Glomerular endothelial cell (primary cell): ENCODE measurements at places on chromosomes 7 and 10.

DNA sequence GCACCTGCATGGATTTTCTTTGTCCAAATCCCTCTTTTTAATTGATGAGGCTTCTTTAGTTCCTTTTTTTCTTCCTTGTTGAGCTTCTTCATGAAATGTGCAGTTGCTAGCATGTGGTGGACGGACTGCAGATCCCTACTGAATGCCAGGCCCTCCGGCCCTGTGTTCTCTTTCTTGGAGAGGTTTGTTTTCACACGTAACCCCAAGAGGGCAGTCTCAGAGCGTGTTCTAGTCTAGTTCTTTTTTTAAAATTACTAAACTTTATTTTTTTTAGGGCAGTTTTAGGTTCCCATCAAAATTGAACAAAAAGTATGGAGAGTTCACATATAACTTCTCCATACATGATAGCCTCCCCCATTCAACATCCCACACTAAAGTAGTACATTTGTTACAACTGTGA, 190.0 kb downstream of the CFTR start:
- no peak for DNase-seq

GRCh38 chr10:113214331-113214730, 264.3 kb downstream of the TCF7L2 start:
- no peak for DNase-seq

DNA sequence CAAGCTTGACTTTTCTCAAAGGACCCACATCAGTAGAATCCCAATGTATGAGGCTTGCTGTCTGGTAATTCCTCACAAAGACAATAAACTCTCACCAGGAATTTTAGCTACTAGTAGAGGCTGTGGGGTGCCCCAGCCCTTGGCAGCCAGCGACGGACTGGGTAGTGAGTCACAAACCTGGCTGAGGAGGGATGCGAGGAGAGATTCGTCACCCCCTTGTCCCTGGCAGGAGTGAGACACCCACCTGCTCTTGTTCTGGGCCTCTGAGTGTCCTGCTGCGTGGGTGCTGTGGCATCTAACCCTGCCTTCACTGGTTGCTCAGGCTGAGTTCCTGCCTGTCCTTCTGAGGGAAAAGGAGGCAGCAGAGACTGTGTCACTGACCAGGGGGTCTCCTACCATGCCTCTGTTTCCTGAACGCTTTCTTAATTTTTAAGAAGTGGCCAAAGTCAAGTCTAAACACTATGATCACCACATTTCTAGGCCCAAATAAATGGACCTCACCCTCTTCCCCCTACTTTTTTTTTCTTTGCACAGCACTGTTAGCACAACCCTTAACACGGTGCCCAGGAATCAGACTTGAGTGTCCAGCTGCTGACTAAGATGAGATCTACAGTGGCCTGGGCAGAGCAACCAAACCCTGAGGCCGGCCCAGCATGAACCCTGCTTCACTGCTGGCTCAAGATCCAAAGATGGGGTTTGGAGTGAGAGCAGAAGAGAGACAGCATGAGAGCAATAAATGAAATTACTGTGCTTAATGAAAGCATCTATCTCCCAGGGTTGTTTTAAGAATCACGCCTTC, 146.4 kb downstream of the ANLN start:
- no peak for DNase-seq

DNA sequence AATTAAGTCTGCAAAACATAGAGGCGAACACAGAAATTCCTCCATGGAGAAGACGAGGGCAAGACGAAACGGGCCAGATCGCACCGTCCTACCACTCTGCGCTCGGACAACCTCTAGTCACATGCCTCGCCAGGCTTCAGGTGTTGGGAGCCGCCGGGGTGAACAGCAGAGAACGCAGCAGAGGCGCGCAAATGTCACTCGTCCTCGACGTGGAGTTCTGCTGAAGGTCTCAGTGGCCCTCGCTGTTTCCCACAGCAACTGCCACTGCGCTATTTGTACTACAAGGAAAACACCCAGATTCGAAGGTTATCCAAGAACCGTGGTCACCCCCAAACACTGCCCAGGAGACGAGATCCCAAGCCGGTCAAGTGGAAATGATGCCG, 9.2 kb downstream of the CTBP2 start:
- no peak for DNase-seq

DNA sequence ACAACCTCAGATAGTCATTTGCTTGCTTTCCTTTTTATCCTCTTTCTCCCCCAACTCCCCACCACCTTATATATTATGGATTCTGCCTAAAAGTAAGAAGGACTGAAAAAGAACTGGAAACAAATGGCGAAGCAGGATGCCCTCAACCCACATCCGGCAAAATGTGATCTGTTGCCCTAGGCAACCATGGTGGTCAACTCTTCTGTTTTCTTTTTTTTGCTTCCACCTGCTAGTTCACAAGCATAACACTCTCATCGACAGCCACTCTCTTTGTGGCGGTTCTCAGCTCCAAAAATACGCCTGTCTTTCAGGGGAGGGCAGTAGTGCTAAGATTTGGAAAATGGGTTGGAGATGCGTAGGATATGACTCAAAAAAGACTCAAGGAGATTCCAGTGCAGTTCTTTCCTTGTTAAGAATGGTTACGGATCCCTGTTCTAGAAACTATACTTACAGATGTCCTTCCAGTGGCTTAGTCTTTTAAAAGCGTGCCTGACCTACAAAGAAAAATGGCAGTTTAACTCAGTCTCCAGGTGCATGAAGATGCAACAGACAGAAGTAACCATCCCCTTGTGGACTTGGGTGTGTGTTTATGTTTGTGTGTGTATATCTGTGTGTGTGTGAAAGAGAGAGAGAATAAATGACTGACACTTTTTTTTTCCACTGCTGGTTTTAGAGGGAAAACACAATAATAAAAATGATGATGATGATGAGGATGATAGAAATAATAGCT, 10.7 kb downstream of the APBB1IP start:
- no peak for DNase-seq
